ENCODE measurements at places on chromosomes 5 and 9. TPM values are rescaled to one million over a fixed set of nuclear protein-coding genes. Genes with fewer than 3 reads are reported as not detected.

GRCh38 chr5:6399980-6400910 lies 21.9 kb upstream of the MED10 start:
- H3K4me1 ChIP-seq = no peaks in the 10 kb centered on the region
- H3K36me3 ChIP-seq = no peaks in the 10 kb centered on the region
- DNase-seq = no peak
- H3K27ac ChIP-seq = no peak overlapping the region
- H3K4me3 ChIP-seq = no peak overlapping the region
- H3K27me3 ChIP-seq = 0 out of 2 replicates have a peak, but pooled peaks cover 1% of the 10 kb centered on the region

DNA sequence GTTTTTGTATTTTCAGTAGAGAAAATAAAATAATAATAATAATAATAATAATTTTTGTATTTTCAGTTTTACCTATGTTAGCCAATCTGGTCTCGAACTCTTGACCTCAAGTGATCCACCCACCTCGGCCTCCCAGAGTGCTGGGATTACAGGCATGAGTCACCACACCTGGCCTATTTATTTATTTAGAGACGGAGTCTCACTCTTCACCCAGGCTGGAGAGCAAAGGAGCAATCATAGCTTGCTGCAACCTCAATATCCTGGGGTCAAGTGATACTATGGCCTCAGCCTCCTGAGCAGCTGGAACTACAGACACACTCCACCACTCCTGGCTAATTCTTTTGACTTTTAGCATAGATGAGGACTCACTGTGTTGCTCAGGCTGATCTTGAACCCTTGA lies 167.5 kb downstream of the TLE1 start:
- DNase-seq = no peak
- H3K4me1 ChIP-seq = no peaks in the 10 kb centered on the region

DNA sequence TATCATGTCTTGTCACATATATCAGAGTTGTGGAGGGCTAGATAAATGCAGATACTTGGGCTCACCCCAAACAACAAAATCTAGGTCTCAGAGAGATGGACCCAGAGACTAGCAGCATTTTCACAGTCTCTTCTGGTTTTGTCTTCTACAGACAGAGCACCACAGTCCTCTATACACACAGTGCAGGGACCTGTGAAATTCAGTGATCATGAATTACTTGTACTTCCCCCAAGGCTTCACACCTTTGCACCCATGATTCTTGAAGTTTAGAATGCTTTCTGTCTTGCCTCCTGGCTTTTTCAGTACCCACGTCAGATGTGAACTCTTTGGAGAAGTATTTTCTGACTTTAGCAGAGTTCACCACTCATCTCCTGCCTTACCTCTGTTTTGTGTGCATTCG lies 371.5 kb upstream of the PRR16 start:
- no peak overlapping the region for H3K27ac ChIP-seq
- no peak overlapping the region for H3K4me3 ChIP-seq
- no peak for DNase-seq
- no peaks in the 10 kb centered on the region for H3K4me1 ChIP-seq
- no peaks in the 10 kb centered on the region for H3K36me3 ChIP-seq

DNA sequence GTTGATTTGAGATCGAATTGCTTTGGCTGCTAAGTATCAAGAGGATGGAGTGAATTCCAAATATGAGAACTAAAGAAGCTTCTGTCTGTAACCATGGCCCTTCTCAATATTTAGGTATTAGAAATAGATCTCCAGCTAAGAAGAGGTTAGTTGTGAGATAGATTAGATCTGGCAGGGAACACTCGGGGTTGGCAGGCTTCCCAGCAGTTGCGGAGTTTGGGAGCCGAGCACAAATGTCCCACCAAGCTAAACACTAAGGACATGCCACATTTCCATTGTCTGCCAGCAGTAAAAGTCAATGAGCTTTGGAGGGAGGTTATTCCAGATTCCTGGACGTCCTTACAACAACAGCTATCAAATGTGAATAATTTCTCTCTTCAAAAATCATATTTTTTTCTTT lies 85.8 kb downstream of the TAF11L14 start:
- no peak overlapping the region for H3K4me3 ChIP-seq
- no peak overlapping the region for H3K27ac ChIP-seq
- DNase-seq = no peak
- H3K27me3 ChIP-seq = no peaks in the 10 kb centered on the region
- H3K4me1 ChIP-seq = no peaks in the 10 kb centered on the region
- H3K36me3 ChIP-seq = no peaks in the 10 kb centered on the region

- DNase-seq = no peak
- H3K27ac ChIP-seq = no peak overlapping the region
- H3K27me3 ChIP-seq = peaks cover 6% of the 10 kb centered on the region
- H3K4me1 ChIP-seq = peaks cover 6% of the 10 kb centered on the region
- peak overlapping the region; percentile 31 for H3K4me3 ChIP-seq
Observed at GRCh38 chr5:115180165-115180709, 10.5 kb upstream of the TRIM36 start.

DNA sequence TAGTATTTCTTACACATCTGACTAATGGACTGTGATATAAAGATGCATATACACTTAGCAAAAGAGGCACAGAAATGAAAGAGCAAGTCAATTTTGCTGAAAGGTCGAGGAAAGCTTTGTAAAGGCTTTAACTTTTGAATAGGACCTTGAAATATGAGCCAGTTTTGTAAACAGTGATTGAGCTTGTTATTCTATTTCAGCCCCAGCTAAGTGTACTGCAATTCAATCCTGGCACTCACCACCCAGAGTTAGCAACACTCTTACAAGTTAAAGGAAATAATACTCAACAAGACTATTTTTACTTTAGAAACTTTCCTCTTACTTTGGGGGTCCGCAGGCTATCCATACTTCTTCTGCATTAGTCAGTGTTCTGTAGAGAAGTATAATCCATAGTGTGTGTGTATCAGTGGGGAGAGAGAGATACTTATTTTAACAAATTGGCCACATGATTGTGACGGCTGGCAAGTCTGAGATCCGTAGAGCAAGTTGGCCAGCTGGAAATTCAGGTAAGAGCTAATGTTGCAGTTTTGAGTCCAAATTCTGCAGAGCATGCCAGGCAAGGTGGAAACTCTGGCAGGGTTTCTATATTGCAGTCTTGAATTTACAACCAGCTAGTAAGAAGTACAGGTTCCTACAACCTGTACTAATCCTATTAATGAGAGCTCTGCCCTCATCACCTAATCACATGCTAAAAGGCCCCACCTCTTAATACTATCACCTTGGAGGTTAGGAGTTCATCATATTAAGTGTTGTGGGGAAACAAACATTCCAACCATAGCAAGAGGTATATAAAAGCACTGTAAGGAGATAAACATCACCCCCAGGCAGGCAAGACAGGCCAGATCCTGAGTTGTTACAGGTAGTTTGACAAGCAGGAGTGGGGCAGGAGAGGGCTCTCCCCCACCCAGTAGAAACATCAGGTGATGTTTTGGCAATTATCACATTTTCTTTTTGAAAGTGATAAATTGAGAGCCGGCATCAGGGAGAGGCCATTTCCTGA lies 33.6 kb downstream of the IL7R start:
- DNase-seq = no peak
- H3K4me3 ChIP-seq = no peak overlapping the region
- H3K27ac ChIP-seq = no peak overlapping the region
- no peaks in the 10 kb centered on the region for H3K36me3 ChIP-seq
- no peaks in the 10 kb centered on the region for H3K27me3 ChIP-seq

DNA sequence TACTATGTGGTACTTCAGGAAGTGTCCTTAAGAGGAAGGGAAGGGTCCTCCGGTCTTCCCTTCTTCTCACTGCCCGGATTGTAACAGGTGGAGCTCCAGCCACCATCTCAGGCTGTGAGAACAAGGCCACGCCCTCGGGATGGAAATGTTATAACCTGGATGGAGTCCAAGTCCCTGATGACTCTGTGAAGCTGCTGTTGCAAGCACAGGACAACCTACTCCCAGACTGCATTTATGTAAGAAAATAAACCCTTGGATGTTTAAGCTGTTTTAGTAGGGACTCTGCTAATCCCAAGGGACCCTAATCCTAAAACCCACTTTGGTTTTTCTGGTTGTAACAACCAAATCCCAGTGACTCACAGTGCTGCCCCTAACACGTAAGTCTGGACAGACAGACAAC lies 221.6 kb downstream of the ACTL7B start:
- DNase-seq = no peak
- no peaks in the 10 kb centered on the region for H3K27me3 ChIP-seq
- H3K36me3 ChIP-seq = no peaks in the 10 kb centered on the region
- no peak overlapping the region for H3K4me3 ChIP-seq
- H3K27ac ChIP-seq = no peak overlapping the region

DNA sequence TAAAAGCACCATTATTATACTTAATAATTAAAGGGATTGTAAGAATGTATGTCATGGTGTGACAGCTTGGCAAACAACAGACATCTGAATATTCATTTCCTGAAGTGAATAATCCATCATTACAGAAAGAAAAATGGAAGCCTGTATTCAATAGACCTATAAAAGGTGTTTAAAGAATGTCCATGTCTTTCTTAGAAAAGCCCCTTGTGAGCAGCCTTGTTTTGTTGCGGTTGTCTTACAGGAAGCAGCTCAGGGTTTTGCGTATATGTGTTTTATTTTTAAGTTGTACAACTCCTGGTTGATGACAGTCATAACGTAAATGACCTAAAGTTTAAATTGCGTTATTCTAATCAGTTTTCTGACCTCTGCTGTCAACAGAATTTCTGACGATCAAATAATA lies 53.8 kb downstream of the CAST start:
- H3K27me3 ChIP-seq = no peaks in the 10 kb centered on the region
- peak overlapping the region; percentile 92 for H3K27ac ChIP-seq
- DNase-seq = no peak
- no peak overlapping the region for H3K4me3 ChIP-seq
- peaks cover 3% of the 10 kb centered on the region for H3K36me3 ChIP-seq

GRCh38 chr5:142587354-142587965 lies 98.4 kb downstream of the FGF1 start:
- H3K36me3 ChIP-seq = no peaks in the 10 kb centered on the region
- no peaks in the 10 kb centered on the region for H3K27me3 ChIP-seq
- H3K4me1 ChIP-seq = peaks cover 7% of the 10 kb centered on the region
- H3K4me3 ChIP-seq = no peak overlapping the region
- H3K27ac ChIP-seq = no peak overlapping the region

GRCh38 chr9:102309379-102309778 lies 570.9 kb upstream of the GRIN3A start:
- H3K4me3 ChIP-seq = no peak overlapping the region
- H3K4me1 ChIP-seq = no peaks in the 10 kb centered on the region
- no peaks in the 10 kb centered on the region for H3K27me3 ChIP-seq
- no peaks in the 10 kb centered on the region for H3K36me3 ChIP-seq

GRCh38 chr5:155313518-155313917 lies 300.0 kb downstream of the KIF4B start:
- no peaks in the 10 kb centered on the region for H3K36me3 ChIP-seq
- H3K27ac ChIP-seq = no peak overlapping the region
- H3K27me3 ChIP-seq = no peaks in the 10 kb centered on the region
- DNase-seq = no peak
- H3K4me3 ChIP-seq = no peak overlapping the region
- H3K4me1 ChIP-seq = no peaks in the 10 kb centered on the region

DNA sequence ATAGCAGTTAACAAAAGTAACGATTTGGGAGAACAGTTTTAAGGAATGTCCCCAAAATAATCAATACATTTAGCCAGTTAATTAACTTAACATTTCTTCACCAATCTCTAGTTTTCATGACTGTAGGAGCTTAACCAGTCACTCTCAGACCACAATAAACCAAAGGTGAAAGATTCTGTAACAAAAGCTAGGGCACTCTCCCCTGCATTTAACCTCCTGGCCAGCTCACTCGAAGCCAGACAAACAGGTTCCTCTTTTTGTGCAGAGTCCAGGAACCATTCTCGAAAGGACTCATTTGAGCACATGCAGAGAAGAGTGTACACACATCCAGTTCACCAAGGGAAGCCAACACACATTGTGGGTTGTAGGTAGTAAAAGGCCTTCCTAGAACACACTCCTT lies 6.5 kb downstream of the IL7R start:
- no peak overlapping the region for H3K4me3 ChIP-seq
- H3K27ac ChIP-seq = no peak overlapping the region
- no peaks in the 10 kb centered on the region for H3K4me1 ChIP-seq

- no peaks in the 10 kb centered on the region for H3K36me3 ChIP-seq
- no peak overlapping the region for H3K4me3 ChIP-seq
- no peaks in the 10 kb centered on the region for H3K27me3 ChIP-seq
- no peaks in the 10 kb centered on the region for H3K4me1 ChIP-seq
- DNase-seq = no peak
Observed at GRCh38 chr9:128008171-128008570, 27.4 kb upstream of the EEIG1 start.

DNA sequence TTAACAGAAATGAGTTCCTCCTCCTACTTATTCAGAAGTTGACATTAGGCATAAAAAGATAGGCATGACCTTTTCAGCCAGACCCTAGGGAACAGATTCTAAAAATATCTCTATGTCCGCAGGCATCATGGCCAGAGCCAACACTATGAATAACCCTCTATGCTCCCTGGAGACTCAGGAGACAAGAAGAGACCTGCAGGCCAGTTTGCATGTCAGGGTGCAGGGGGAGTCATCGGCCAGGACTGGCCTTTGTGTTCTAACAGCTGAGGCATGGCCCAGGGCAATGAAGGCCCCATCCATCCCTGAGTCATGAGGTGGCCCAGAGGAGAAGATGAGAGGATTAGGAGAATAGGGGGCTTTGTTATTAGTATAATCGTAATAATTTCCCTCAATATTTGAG lies 93.8 kb downstream of the TMEM215 start:
- H3K27ac ChIP-seq = no peak overlapping the region
- no peaks in the 10 kb centered on the region for H3K4me1 ChIP-seq

- no peak overlapping the region for H3K4me3 ChIP-seq
- H3K4me1 ChIP-seq = no peaks in the 10 kb centered on the region
- DNase-seq = no peak
Observed at GRCh38 chr9:25681266-25681665, 3.0 kb upstream of the TUSC1 start.

DNA sequence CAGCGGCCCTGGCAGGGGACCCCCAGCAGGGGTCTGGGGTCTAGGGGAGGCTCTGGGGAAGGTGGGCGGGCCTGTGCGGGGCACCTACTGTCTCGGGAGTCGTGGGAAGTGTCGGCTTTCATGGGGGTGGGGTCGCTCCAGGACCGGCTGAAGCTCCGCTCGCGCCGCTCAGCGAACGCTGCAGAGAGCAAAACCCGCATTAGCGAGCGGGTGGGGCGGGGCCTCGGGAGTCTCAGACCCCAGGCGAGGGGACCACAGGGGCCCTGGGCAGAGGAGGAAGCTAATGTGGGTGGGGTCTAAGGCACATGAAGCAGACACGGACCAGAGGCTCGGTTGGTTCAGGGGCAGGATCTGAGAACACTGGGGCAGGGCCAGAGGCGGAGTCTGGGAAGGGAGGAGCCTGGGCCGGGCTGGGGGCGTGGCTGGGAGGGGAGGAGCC lies 5.5 kb downstream of the NSMF start:
- no peak overlapping the region for H3K27ac ChIP-seq
- DNase-seq = peak; percentile 51
- no peak overlapping the region for H3K4me3 ChIP-seq

The PCDHGA10 gene
- total RNA-seq = 3.6 TPM

The FOXD4 gene
- total RNA-seq = 0.93 TPM

The PCDHB6 gene
- not detected for total RNA-seq

The MAN1B1 gene
- total RNA-seq = 57.7 TPM

The OTP gene
- total RNA-seq = not detected

The SNCB gene
- total RNA-seq = not detected

The GHR gene
- 0.54 TPM for total RNA-seq

The FGF1 gene
- not detected for total RNA-seq

The OR2S2 gene
- not detected for total RNA-seq

The CARTPT gene
- total RNA-seq = not detected

The OLFM1 gene
- not detected for total RNA-seq

Data from Caco-2 (cell line).